ENCODE measurements at places on chromosomes 5 and 9.

GRCh38 chr9:109181284-109181683 lies 14.2 kb upstream of the FRRS1L start:
- DNase-seq, result no peak

DNA sequence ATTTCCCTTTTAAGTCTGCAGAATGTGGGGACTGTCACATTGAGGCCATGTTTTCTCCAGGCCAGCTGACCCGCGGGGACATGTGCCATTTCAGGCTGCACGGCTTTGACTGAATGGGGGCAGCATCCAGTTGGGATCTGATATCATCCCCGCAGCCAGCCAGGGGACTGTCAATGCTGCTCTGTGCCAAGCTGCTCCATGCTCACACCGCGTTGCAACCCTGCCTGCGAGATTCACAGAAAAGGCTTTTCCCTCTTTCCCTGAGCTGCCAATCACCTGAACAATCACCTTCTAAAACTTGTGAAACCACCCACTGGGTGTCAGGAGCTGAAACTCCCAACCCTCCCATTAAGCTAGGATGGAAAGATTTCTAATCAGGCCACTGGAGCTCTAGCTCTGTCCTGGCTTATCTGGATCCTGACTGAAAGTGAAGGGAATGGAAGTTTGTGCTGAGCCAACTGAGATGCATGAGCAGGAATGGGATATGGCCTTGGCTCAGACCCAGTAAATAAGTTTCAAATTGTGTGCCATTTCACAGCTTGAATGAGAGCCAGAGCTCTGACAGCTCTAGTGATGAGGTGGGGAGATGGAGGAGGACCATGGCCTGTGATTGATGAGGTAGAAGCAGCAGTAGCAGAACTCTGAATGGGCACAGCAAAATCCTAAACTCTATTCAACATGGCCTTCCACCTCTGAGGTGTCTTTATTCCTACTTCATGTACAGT lies 34.5 kb upstream of the ZNF366 start:
- DNase-seq, result no peak

DNA sequence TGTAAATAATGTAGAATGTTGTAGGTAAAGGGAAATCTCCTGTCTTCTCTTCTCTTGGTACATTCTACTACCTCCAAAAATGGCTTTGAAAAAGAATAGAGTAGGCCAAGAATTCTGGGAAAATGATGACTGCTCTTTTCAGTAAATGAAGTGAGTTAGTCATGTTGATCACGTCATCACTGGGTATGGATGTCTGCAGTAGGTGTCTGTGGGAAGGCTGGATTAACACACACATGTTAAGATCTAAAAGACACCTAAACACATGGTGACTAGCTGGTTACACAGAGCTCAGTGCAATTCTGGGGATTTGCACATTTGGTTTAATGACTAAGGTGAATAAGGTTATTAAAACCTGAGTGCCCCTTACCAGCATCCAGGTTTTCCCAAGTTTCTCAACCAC lies 161.5 kb downstream of the CEP120 start:
- no peak for DNase-seq

DNA sequence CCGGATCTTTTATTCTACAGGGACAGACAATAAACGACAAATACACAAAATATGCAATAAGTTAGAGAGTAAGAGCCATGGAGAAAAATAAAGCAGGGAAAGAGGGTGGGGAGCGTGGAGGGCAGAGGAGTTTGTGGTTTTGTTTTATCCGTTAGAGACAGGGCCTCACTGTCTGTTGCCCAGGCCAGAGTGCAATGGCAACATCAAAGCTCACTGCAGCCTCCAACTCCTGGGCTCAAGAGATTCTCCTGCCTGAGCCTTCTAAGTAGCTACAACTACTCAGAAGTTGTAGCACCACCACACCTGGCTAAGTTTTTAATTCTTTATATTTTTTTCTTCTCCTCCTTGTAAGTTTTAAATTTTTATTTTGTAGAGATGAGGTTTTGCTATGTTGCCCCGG lies 54.5 kb upstream of the CTNNA1 start:
- DNase-seq, result no peak

DNA sequence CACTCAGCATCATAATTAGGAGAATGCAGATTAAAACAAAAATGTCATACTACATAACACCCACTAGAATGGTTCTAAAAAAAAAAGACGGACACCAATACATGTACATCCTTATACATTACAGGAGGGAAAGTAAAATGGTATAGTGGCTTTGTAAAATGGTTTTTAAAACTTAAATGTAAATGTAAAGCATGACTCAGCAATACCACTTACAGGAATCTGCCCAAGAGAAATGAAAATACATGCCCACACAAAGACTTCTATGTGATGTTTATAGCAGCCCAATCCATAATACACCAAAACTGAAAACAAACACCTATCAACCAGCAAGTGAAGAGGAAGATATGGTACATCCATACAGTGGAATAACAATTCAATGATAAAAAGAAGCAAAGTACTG lies 939.1 kb upstream of the ACO1 start:
- DNase-seq, result no peak

- DNase-seq, result no peak
These were observed 161.2 kb downstream of the C9orf50 start for GRCh38 chr9:129459547-129460322.

GRCh38 chr9:93480262-93480661 lies 26.9 kb upstream of the FAM120AOS start:
- no peak for DNase-seq

GRCh38 chr5:11853140-11853539 lies 51.1 kb downstream of the CTNND2 start:
- DNase-seq, result no peak

- DNase-seq, result no peak
These were observed 74.6 kb downstream of the NPR3 start for GRCh38 chr5:32785611-32786254.

DNA sequence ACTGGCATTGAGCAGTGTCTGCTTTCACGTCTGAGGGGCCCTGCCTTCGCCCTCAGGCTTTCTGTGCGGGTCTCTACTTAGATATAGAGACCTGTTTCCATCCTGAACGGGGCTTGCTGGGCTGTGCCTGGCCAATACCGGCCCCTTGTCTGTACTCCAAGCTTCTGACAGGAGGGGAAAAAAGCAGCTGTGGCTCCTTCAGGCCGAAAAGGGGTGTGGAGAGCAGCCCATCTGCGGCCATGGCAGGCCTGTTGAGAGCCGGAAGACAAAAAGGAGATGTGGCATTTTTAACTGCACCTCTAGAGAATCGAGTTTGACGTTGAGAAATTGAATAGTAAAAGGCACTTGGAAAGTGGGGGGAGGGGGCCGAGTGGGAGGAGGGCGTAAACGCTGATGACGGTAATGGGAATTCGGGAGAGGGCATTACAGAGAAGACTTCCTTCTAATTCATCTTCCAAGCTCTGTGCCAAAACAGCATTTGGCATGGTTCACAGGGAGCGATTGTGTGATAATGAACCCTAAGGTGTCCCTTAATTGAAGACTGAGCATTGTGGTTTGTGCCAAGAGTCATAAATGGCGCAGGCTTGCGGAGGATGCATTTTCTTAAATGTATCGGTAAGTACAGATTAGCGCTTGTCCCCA lies 25.1 kb upstream of the PRDM12 start:
- no peak for DNase-seq

DNA sequence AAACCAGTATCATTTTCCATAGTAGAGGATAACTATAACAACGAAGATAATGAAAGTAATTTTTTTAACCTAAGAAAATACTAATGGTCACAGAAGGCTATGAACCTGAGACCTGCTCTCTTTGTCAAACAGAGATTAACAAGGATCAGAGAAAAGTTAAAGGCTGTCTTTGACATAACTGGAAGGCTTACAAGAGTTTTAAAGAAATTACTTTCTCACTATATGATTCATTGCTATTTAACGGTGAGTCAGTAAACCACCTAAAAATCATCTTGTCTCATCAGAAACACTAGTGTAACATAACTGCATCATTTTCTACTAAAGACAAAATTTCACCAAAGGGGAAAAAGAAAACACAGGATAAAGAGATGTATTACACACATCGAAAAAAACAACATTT lies 19.3 kb downstream of the MLANA start:
- no peak for DNase-seq

- no peak for DNase-seq
These were observed 39.3 kb downstream of the PIK3R1 start for GRCh38 chr5:68254810-68255209.

DNA sequence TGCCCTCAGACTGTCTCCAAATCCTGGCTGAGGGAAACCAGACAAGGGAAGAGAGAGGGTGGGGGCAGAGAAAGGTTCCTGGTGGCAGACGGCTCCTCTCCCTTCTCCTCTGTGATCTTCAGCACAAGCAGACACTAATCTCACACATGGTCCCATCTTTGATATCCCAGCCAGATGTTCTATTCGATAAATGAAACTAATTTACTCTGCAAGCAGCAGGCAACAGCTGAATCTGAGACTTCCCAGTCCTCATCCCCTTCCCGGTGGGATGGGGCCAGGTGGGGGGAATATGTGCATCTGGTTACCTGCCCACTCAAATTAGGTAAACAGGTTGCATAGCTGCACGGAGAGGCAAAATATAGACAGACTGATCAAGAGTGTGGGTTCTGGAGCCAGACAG lies 208.9 kb upstream of the PANK3 start:
- no peak for DNase-seq

DNA sequence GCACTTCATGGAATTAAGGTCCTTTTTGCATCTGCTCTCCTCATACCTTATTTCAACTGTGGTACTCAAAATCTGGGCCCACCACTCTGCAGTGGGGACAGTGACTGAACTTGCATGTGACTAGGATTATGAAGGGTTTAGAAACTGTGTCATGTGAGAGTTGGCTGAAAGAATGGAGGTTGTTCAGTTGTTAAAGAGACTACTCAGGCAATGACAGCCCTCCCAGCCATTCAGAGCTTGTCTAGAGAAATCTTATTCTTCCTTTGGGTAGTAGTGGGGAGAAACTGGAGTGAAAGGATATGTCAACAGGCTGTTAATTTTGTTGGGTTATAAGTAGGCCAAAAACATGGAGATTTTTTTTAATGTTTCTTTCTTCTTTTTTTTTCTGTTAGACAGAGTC lies 10.3 kb downstream of the AOPEP start:
- DNase-seq, result no peak

GRCh38 chr5:171592736-171593135 lies 173.3 kb downstream of the FGF18 start:
- DNase-seq, result no peak

- DNase-seq, result no peak
These were observed 627.1 kb upstream of the WWC1 start for GRCh38 chr5:167664222-167664804.

- no peak for DNase-seq
These were observed 39.6 kb downstream of the COL5A1 start for GRCh38 chr9:134681061-134681661.

GRCh38 chr5:50975840-50976239 lies 309.4 kb downstream of the PARP8 start:
- DNase-seq, result no peak

- DNase-seq, result no peak
These were observed 45.4 kb downstream of the CFAP95 start for GRCh38 chr9:69865986-69866385.

GRCh38 chr9:134053941-134054761 lies 13.7 kb downstream of the BRD3 start:
- DNase-seq, result no peak

- no peak for DNase-seq
These were observed 50.5 kb upstream of the FCN1 start for GRCh38 chr9:134968011-134968822.

GRCh38 chr5:67268231-67269021 lies 71.8 kb upstream of the CD180 start:
- DNase-seq, result no peak

GRCh38 chr9:136806067-136806466 lies 1.7 kb upstream of the RABL6 start:
- DNase-seq, result no peak

DNA sequence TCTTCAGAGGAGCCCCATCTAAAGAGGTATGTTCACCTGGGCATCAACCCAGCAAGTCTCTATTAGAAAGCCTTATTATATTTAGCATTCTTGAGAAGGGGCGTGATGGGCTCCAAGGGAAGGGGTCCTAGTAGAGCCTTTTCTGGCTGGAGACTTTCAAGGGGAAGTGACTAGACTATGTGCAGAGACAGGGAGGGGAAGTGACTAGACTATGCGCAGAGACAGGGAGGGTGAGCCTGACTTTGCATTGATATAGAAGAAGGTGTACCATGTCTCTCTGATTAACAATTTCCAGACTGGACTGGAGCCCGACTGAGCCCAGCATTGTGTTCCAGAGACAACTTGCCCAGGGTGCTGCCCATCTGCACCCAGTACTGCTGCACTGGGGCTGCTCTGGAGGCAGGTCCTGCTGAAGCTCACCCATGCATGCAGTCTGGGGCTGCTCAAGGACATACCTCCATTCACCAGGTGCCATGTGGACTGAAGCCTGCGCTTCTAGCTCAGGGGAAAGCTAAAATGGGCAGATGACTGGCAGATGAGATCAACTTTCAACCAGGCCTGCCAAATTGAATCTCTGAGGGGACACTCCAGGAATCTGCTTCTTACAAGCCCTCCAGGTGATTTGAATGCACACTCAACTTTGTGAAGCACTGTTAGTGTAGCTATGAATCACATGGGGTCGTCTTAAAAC lies 83.0 kb upstream of the GNA14 start:
- DNase-seq, result no peak

DNA sequence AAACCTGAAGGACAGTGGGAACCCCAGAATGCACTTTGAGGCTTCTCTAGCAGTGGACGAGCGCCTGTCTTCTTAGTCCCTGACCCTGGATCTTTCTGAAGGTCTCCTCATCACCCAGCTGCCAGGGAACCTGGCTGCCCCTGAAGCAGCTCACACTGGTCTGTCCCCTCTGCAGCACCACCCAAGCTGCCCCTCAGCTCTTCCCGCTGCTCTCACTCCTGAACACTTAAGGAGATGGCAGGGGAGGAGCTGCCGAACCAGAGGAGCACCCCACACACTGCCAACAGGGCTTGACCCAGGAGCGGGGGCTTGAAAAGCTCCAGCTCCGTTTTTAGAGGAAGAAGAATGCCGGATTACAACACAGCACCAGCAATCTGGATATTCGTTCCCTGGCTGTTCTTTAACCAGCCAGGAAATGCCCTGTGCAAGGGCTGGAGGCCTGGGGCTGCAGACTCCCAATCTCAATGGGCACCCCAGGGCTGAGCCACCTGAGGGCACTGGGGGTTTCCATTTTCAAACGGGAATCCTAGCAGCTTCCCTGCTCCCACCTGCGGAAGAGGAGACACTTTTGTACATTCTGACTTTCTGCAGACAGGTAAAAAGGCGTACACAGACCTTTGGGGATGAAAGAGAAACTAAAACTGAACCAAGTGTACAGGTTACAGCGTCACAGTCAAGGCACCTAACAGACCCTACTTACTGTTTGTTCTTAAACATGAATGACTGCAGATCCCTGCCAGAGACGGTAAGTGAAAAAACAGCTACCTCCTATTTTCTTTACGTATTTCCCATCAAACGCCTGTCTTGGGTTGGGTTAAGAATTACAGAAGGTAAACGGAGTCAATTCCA lies 36.3 kb downstream of the GOLM1 start:
- DNase-seq, result no peak

GRCh38 chr5:154753792-154754191 lies 1.4 kb upstream of the LARP1 start:
- DNase-seq, result no peak

GRCh38 chr5:123122273-123122672 lies 33.2 kb downstream of the PRDM6 start:
- no peak for DNase-seq

Data from stimulated activated CD8-positive, alpha-beta memory T cell treated with anti-CD3 and anti-CD28 coated beads, Interleukin-4, amount 100 ng/mL, for 1 hour (primary cell).